ENCODE measurements at places on chromosomes 11 and 22.

DNA sequence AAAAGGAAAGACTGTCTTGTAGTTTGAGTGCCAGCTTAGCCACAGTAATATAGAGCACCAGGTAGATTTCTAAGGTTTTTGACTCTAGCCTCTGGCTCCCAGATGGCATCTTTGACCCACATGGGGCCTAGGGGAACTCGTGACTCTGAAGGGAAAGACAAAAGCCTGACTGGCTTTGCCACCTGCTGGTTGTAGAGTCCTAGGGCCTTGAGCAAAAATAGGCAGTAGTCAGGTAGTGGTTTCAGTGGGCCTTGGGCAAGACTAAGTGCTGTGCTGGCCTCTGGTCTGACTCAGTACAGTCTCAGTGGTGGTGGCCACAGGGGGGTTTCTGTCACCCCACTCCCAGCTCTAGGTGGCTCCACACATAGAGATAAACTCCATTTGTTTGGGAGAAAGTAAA, 349.4 kb downstream of the FAM181B start:
- no peak for DNase-seq

DNA sequence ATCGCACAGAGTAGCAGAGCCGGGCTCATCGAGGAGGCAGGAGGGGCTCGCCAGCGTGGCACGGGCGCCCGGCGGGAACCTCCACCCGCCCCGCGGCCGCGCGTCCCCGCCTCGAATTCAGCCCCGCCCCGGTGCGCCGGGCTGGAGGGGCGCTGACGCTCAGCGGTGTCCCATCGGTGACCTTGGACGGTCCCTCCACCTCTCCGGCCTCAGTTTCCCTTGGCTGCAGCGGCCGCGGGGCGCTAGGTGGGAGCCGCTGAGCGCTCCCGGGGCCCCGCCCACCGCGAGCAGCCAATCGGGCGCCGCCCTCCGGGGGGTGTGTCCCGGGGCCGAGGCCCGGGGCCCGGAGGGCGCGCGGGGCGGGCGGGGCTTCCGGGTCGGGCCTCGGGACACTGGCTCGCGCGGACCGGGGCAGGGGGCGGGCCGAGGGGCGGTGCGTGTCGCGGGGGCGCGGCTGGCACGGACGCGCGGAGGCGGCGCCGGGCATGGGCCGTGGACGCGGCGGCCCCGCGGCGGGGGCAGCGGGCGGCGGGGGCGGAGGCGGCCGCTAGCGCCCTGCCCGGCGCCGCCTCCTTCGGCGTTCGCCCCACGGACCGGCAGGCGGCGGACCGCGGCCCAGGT, at the start of gene PPARA:
Gene PPARA, plus strand, starts transcription at position 493 of the 621 bp plus-strand sequence. CDS start 47,858 bp downstream, outside the sequence.
- DNase-seq = no peak

- DNase-seq = no peak
These were observed 4.6 kb upstream of the MICAL3 start for GRCh38 chr22:18028817-18029527.

DNA sequence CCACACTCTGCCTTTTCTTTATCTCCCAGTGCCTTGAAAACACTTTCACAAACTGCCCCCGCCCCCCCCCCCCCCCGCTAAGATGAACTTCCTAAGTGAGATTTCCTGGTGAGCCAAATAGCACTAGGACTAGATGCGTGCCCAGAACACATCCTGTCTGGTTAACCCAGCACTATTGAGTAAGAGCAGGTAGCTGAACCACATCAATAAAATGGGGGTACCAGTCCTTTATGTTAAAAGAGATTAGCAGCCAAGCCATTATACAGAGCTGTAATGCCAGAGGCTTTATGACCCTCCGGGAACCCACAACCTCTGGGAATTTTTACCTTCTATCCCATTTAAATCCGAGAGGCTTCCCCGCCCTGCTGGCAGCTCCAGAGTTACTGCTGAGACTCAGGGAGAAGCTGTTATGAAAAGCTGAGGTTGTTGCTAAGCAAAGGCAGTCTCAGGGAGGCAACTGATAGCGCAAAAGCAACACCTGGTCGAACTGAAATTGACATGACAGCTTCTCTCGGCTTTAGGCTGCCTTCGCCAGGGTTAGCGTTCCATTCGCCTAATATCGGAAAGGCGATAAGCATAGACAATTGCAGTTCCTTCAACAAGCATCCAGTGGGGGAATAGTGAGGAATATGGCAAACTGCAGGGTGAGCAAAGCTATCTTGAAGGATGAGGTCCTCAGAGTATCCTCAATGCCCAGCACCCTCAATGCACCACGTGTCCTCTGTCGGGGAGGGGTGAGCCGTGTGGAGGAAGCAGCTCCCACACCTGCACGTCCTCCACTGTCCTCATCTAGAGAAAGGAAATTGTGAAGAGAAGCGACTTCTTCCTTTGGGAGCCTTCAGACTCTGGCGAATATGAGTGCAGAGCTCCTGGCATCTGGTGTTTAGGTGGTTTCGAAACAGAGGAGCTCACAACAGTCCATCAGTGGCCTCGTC, 977.0 kb downstream of the NTM start:
- DNase-seq = no peak

GRCh38 chr11:93020248-93021046, 51.0 kb downstream of the MTNR1B start:
- DNase-seq = peak; percentile 61

GRCh38 chr11:116960930-116961329, 123.5 kb upstream of the APOA1 start:
- DNase-seq = no peak

- no peak for DNase-seq
These were observed 55.8 kb downstream of the IGF2 start for GRCh38 chr11:2083411-2083810.

DNA sequence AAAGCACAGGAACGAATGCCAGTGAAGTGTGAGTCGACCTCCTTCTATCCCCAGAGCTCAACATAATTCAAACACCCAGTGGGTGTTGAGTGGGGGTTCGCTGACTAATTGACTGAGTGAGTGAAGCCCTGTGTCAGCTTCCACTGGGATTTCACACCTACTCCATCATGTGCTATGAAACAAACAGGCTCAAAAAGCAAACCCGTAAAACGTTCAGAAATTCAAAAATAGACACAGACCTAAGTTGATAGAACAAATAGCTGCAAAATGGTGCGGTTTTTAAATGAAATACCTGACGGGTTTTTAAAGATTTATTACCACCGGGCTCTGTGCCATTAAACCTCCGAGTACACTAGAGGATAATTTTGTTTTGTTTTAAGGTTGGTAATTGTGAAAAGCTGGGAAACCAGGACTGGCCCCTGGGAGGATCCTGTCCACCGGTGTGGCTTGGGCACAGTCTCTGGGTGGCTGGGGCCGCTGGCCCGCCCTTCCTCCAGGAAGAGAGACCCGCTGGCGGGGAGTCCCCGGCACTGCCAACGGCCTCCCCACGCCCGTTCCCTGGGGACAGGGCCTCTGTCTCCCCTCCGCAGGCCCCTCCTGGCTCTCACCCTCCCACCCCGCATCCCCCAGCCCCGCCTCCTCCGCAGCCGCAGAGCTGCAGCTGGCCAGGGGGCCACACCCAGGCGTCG, 13.6 kb downstream of the KCNJ5 start:
- no peak for DNase-seq

GRCh38 chr22:46764140-46764680, 1.8 kb downstream of the TBC1D22A start:
- DNase-seq = no peak

GRCh38 chr11:100303897-100304296, 383.2 kb upstream of the ARHGAP42 start:
- no peak for DNase-seq

DNA sequence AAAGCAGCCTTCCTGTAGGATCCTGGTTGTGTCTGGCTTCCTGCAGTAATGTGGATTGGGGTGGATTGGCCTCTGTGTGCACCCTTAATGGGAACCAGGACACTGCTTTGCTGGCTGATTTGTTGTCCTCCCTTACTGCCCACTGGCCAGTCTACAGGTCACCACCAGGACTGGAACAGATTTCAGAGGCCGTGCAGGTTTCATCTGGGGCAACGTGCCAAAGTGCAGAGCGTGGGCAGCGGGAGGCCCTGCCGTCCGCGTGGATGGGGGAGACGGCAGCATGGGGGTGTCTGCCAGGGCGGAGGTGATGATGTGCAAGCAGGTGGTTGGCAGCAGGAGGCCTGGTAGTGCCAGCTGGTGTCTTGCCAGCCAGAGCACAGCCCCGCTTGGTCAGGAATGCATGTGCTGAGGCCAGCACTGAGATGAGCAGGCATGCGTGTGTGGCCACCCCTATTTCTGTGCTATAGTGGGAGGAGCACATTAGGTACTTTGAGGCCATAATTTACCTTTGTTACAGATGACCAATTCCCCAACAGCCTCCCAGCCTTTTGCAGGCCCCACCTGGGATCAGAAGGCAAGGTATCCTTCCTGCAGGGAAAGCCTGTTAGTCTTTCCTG, 24.3 kb downstream of the BCR start:
- no peak for DNase-seq

DNA sequence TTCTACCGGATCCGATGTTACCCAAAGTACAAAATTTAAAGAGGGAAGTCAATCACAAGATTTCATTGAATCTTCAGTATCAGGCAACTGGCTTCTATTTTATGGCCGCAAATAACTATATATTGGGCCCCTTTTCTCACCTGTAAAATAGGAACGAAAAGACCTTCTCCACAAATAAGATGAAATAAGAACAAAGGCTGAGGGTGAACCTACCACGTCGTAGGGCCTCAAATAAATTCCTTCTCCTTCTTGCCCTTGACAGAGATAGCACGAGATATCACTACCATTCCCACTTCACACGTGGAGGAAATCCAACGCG, 794 bp upstream of the EMSY start:
- peak; percentile 14 for DNase-seq

DNA sequence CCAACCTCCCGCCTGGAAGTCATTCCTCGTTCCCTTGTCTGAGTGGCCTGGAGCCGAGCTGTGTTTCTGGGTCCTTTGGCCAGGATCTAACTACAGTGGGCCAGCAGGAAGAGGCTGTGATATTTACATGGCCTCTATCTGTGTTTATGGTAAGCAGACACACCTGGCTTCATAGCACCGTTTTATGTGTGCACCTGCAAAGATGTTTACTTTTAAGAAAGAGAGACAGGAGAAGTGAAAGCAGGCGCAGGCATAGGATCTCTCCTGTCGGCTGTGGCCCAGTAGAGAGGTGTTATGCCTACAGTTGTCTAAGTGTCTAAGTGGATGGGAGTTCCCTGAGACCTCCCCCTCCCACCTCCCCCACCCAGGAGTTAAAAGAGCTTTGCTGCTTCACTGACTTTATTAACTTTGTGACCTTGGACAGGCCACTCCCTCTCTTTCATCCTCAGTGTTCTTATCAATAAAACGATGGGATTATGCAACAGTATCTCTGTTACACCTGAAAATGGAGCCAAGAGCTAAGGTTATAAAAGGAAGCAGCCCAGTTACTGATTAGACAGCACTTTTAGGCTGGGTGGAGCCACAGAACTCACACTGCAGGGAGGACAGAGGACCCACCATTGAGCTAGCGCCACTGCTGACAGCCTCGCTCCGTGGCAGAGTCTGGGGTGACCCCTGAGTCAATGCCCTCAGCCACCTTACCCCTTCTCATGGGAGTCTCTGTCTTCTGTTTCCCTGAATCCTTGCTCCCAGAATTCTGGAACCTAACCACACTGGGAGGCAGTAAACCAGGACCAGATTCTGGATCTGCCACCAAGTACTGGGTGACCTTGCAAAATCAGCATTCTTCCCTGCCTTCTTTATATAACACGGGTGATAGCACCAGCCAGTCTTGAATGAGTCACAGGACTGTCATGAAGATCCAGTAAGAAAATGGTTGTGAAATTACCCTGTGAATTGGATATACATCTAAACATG, 22.0 kb downstream of the ST14 start:
- DNase-seq = no peak

GRCh38 chr11:9855579-9856287, 191.9 kb downstream of the SWAP70 start:
- DNase-seq = no peak

DNA sequence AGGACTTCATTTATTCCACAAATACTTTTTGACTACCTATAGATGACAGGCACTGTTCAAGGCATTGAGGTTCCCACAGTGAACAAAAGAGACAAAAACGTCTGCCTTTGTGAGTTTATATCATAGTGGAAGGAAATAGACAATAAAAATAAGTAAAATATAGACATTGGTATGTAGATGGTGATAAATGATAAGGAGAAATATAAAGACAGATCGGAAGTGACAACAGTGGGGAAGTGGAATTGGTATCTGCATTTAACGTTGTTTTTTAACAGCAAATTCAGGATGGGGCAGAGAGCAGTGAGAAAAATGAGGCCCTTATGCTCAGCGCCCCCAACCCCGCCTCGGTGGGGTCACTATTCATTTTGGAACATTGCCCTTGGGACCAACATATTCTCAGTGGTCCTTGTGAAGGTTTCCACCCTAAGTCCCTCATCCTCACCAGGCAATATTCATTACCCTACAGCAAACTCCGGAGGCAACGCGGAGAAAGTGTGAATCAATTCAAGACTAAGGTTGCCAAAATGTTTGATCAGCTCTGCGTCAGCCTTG, 627 bp upstream of the PEX26 start:
- DNase-seq = no peak

- no peak for DNase-seq
These were observed 536 bp downstream of the YWHAH start for GRCh38 chr22:31944700-31945442.

DNA sequence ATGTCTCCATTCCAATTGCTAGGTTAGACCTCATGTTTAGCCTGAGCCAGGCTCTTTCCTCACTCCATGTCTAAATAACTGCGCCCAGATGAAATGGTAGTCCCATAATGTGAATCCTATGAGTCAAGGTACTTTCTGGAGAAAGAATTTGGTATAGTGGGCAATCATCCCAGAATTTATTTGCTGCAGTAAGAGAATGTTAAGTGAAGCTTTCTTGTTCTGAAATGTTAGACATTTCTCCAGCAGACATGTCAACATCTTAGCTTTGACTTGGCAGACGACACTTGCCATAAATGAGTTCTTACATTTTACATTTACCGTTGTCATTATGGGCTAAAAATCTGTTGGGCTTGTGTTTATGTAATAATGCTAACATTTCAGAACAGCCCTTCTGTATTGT, 165.2 kb downstream of the PGR start:
- no peak for DNase-seq
